ENCODE measurements at places on chromosomes 11 and 22.

DNA sequence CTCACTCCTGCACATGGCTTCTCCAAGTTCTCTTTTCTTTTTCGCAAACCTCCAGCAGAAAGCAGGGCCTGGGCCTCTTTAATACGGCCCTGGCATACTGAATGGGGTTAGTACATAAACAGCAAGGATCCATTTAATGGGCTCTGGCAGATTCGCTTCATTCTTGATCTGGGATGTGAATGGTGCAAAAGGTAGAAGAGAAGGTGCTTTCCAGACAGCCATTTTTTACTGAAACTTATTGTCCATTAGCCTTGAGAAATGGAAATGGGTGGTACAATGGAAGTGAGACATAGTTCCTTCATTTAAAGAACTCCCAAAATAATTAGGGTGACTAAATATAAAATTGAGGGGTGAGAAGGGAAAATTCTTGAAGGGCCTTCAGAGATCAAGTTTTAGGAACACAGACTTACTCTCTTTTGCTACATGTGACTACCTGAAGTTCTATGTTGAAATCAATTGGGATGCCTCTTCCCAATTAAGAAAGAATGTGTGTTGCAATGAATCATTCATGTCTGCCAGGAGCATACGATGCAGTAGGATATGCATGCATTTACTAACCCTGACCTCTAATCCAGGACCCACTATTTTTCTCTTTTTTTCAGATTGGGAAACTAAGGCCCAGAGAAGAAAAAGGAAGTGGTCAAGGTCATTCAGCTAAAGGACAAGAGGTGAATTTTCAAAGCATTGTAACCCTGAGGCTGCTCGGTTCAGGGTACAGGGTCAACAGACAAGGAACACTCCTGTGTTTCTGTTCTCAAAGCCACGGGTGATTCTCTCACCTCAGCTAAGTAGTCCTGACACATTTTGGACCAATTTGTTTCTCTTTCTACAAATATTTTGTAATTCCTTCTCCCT, 144.1 kb downstream of the BBOX1 start:
- no peak for DNase-seq

DNA sequence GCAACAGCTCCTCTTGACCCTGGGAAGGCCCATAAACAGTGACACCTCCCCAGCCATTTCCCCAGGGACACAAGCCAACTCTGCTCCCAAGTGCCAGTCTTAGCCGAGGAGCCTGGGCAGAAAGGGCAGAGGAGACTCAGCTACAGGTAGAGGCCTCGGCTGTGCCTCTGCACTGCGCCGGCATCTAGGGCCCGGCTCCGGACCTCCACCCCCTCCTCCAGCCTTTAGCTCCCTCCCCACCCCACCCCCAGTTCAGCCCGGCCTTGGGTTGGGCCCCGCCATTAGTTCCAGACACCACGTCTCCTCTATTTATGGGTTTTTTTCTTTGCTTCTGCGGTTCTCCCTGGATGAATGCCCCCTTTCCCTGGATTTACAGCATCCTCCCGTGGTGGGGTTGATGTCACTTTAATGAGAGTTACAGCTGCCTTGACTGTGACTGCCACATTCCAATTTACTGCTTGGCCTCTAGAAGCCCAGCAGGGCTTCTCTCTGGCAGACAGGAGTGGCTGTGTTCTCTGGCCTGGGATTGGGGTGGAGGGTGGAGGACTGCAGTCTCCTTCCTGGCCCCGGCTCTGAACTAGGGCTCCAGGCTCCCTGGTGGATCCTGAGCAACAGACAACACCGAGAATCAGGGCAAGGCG, 13.5 kb upstream of the OAF start:
- no peak for DNase-seq

DNA sequence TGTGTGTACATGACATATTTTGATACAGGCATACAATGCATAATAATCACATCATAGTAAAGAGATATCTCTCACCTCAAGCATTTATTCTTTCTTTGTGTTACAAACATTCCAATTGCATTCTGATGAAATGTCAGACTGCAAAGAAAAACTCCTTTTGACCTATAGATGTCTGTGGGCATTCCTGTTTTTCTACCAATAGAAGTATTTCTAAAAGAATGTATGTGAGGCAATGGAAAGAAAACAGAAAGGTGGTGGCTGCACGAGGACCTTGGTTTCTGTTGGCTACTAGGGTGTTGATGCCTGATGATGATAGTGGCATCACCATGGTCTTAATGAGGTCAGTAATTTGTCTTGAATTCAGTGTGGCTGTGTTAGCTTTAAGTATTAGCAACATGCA, 137.0 kb upstream of the ANO3 start:
- DNase-seq = no peak

DNA sequence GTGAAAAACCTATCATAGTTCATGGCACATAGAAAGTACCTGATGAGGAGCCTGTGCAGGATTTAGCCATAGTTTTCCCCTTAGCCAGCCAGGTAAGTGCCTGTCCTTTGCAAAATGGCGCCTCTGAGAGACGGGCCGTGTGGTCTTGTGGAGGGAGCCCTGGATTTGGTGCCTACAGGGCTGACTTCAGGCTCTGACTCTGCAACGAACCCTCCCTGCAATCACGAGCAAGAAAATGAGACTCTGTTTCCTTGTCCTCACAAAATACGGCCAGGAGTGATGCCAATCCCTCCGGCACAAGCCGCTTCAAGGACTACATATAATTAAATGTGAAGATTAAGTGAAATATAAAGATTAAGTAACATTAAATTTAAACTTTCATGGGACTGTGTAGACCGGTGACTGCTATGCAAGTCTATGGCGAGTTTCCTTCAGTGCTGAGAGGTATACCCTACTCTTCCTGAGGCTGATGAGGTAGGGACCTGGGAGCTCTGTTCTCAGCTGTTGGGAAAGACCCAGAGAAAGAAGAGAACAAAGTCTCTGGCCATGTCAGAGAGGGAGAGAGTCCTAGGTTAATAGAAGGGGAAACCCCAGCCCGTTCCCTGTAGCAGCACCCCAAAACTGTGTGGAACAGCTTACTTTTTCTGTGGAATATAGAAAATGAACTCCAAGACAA, 6.1 kb upstream of the CXCR5 start:
- DNase-seq = no peak

GRCh38 chr22:43897751-43898261, 6.0 kb upstream of the PNPLA5 start:
- DNase-seq = peak; percentile 78
